Neural crest cell (in vitro differentiated cells): ENCODE measurements at places on chromosomes 1 and 21.

GRCh38 chr1:114128293-114128692 is 25.4 kb downstream of the SYT6 start:
- DNase-seq, result no peak

- no peak for DNase-seq
Observed at GRCh38 chr1:90574692-90575370, 142.3 kb downstream of the BARHL2 start.

DNA sequence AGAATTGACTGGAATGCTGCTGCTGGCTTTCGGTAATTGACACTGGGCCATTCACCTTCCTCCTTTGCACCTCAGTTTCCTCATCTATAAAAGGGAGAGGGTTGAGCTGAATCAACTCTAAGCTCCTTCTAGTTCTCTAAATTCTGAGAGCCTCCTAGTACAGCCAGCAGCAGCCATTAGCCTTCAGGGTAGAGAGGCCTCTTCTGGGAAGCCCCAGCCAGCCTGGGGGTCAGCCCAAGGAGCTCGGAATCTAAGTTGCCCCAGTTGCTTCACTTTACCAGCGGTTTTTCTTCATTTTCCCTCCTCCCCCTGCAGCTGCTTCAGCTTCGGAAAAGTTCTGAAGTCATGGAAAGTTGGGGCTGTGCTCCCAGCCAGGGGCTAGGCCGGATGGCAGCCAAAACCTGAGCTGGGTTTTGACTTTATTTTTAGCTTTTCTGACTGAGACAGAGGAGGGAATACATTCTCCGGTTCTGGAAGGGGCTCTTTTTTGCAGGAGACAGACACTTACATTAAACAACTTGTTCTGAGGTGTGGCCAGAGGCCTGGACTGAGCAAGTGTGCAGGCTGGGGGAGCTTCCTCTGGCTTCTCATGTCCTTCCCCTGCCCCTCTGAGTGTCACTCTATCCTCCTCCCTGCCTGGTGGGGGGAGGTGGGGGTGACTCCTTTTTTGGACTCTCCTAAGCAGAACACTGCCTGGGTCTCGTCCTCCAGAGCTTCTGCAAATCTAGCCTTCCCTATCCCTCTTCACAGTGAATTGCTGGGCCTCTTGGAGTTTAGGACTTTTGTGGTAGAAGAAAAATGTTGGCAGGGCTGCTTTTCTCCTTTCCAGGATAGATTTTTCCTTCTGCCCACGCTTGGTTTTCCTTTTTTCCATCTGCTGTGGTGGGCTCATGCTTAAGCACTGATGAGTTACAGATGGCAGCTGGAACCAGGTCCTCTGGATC is 14.4 kb downstream of the LMNA start:
- DNase-seq, result no peak

DNA sequence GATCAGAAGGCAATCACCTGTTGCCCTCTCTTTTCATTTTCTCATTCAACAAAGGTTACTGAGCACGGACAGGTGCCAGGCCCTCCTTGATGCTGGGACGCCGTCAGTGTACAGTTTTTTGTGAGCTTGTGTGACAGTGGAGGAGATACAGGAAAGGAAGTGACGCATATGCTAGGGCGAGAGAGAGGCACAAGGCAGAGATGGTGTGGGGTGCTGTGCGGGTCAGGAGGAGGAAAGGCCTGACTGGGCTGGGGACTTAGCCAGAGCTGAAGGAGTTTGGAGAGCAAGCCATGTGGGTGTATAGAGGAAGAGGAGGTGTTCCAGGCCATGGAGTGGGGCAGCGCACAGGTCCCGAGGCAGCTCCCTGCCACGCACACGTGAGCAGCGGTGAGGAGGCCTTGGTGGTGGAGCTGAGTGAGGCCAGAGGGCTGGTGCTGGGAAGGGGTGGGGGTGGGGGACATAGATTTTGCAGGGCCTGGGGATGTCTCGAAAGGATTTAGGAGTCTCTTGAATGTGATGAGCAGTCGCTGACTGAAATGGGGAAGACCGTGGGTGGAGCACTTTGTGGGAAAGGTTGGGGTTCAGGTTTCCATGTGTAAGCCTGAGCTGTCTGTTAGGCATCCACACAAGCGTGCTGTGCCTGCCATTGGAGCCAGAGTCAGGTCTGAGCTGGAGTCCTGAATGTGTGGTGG is 46.0 kb downstream of the TRAPPC10 start:
- no peak for DNase-seq

DNA sequence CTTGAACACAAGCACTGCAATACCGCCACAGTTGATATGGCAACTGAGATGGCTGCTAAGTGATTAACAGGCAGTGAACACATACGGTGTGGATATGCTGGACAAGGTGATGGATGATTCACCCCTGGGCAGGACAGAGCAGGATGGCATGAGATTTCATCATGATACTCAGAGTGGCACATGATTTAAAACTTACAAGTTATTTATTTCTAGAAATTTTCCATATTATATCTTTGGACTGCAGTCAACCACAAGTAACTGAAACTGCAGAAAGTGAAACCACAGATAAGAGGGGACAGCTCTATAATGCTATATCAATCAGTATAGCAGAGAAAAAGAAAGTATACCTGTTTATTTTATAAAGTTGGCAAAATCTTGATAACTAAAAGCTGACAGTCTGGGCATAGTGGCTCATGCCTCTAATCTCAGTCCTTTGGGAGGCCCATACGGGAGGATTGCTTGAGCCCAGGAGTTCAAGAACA is 47.9 kb downstream of the PHACTR4 start:
- no peak for DNase-seq
